Upper lobe of right lung (tissue), 1 donor: ENCODE measurements at places on chromosomes 1 and 21.

GRCh38 chr1:214901718-214902117, 180.8 kb upstream of the KCNK2 start:
- no peaks in the 10 kb centered on the region for H3K27me3 ChIP-seq
- no peak overlapping the region for H3K27ac ChIP-seq
- H3K4me3 ChIP-seq, result no peak overlapping the region
- no peak for DNase-seq

- H3K27me3 ChIP-seq, result no peaks in the 10 kb centered on the region
- H3K4me1 ChIP-seq, result peaks cover 43% of the 10 kb centered on the region
- no peak for DNase-seq
- peak overlapping the region; percentile 66 for H3K4me3 ChIP-seq
- H3K36me3 ChIP-seq, result no peaks in the 10 kb centered on the region
Observed at GRCh38 chr1:58902830-58903513, 119.1 kb upstream of the JUN start.

DNA sequence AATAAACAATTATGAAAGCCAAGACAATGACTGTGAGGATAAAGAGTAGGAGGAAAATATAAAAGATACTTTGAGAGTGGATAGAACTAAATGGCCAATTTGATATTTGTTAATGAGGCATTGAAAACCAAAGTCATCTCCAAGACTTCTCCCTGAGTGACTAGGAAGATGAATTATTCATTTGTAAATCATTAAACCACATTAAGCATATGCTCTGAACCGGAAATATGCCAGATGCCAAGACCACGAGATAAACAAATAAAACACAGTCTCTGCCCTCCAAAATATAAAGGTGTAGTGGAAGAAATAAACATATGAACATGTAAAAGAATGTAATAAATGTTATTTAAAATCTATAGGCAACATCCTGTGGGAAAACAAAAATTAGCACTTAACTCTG, 78.8 kb downstream of the MRPL39 start:
- no peaks in the 10 kb centered on the region for H3K27me3 ChIP-seq
- no peaks in the 10 kb centered on the region for H3K36me3 ChIP-seq
- H3K4me1 ChIP-seq, result no peaks in the 10 kb centered on the region
- H3K27ac ChIP-seq, result no peak overlapping the region

DNA sequence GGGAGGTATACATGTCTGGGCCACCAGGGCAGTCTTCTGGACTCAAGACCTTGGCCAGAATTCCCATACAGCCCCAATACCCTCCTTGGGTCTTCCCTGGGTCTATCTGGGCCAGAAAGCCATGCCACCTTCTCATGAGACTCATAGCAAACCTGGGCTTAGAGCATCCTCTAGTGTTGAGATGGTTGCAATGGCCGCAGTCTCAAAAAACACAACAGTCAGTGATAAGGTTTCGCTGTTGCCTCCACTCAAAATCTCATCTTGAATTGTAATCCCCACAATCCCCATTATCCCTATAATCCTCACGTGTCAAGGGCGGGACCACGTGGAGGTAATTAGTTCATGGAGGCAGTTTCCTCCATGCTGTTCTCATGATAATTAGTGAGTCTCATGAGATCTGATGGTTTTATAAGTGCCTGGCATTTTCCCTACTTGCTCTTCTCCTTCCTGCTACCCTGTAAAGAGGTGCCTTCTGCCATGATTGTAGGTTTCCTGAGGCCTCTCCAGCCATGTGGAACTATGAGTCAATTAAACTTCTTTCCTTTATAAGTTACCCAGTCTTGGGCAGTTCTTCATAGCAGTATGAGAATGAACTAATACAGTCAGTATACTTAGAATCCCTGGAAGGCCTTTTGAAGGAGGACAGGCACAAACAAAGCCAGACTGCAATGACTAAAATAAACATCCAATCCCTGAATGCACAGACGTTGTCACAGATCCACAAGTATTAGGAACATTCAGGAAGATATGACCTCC, 77.0 kb downstream of the CTH start:
- H3K36me3 ChIP-seq, result no peaks in the 10 kb centered on the region
- no peak overlapping the region for H3K4me3 ChIP-seq
- H3K27ac ChIP-seq, result no peak overlapping the region
- no peak for DNase-seq

- H3K36me3 ChIP-seq, result no peaks in the 10 kb centered on the region
- peaks cover 18% of the 10 kb centered on the region for H3K27me3 ChIP-seq
- peak within 1 kb of the TSS; percentile 70 for H3K4me3 ChIP-seq
- DNase-seq, result peak; percentile 76
Observed at GRCh38 chr1:81800695-81801650, at the start of gene ADGRL2. ADGRL2 (plus strand) TSS chr1:81800934; CDS start chr1:81836985, 36,051 bp downstream.

GRCh38 chr1:66747501-66747900, 4.8 kb upstream of the DYNLT5 start:
- no peak for DNase-seq
- H3K36me3 ChIP-seq, result no peaks in the 10 kb centered on the region
- H3K4me3 ChIP-seq, result no peak overlapping the region
- H3K4me1 ChIP-seq, result peaks cover under 1% of the 10 kb centered on the region
- H3K27me3 ChIP-seq, result no peaks in the 10 kb centered on the region

GRCh38 chr1:19044471-19044870, 88.0 kb upstream of the IFFO2 start:
- H3K4me3 ChIP-seq, result no peak overlapping the region
- no peak overlapping the region for H3K27ac ChIP-seq
- H3K27me3 ChIP-seq, result peaks cover 14% of the 10 kb centered on the region
- peak; percentile 35 for DNase-seq

GRCh38 chr1:114272593-114272992, 118.9 kb upstream of the SYT6 start:
- H3K27ac ChIP-seq, result no peak overlapping the region
- no peak overlapping the region for H3K4me3 ChIP-seq
- H3K27me3 ChIP-seq, result no peaks in the 10 kb centered on the region
- no peaks in the 10 kb centered on the region for H3K36me3 ChIP-seq
- no peaks in the 10 kb centered on the region for H3K4me1 ChIP-seq

- H3K4me3 ChIP-seq, result no peak overlapping the region
- no peaks in the 10 kb centered on the region for H3K4me1 ChIP-seq
- H3K36me3 ChIP-seq, result no peaks in the 10 kb centered on the region
- no peaks in the 10 kb centered on the region for H3K27me3 ChIP-seq
- no peak overlapping the region for H3K27ac ChIP-seq
- DNase-seq, result no peak
Observed at GRCh38 chr21:34228792-34229191, 135.0 kb upstream of the KCNE2 start.

DNA sequence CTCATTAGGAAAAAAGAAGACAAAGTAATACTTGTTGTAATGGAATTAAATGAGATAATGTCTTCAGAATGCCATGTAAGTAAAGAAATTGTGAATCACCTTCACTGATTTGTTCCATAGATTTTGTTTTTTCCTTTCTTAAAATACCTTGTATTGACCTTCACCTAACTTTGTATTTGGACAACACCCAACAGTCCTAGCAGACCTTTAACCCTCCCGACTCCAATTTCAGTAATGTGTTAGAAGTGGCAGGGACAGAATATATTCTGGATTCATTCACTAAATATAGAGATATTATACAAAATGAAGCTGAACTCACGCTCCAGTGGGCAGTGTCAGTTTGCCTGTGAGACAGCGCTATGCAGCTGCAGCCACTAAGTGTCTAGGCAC, 57.9 kb downstream of the UCK2 start:
- H3K36me3 ChIP-seq, result no peaks in the 10 kb centered on the region
- peaks cover 10% of the 10 kb centered on the region for H3K4me1 ChIP-seq
- H3K27ac ChIP-seq, result no peak overlapping the region
- no peaks in the 10 kb centered on the region for H3K27me3 ChIP-seq

- DNase-seq, result no peak
- peaks cover 6% of the 10 kb centered on the region for H3K27me3 ChIP-seq
- no peak overlapping the region for H3K4me3 ChIP-seq
Observed at GRCh38 chr1:234114648-234115307, 210.3 kb downstream of the SLC35F3 start.

GRCh38 chr1:31412205-31412604, 808 bp upstream of the SERINC2 start:
- no peaks in the 10 kb centered on the region for H3K36me3 ChIP-seq
- H3K4me3 ChIP-seq, result no peak overlapping the region
- H3K27ac ChIP-seq, result no peak overlapping the region
- no peak for DNase-seq

- no peak overlapping the region for H3K4me3 ChIP-seq
- H3K36me3 ChIP-seq, result no peaks in the 10 kb centered on the region
- H3K27ac ChIP-seq, result no peak overlapping the region
- no peaks in the 10 kb centered on the region for H3K4me1 ChIP-seq
- DNase-seq, result no peak
Observed at GRCh38 chr1:243596431-243597062, 253.5 kb downstream of the AKT3 start.

DNA sequence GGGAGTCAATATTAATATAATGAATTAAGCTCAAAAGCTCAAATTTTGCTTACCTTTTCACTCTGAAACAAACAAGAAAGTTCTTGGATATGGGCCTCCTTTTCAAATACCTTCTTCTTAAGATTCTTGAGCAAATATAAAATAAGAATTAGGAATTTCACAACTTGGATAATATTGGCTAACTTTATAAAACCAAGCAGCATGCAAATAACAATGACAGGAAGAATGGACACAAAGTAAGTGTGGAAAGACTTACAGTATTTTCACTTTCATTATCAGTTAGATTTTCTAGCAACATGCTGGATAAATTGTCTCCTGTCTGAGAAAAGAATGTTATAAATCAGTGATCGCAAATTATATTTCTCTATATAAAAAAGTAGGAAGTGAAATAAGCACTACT, 13.2 kb downstream of the ODF2L start:
- no peaks in the 10 kb centered on the region for H3K36me3 ChIP-seq
- H3K4me3 ChIP-seq, result peak overlapping the region; percentile 17
- H3K27ac ChIP-seq, result peak overlapping the region; percentile 37
- no peak for DNase-seq
- H3K4me1 ChIP-seq, result peaks cover under 1% of the 10 kb centered on the region

- no peak overlapping the region for H3K27ac ChIP-seq
- no peaks in the 10 kb centered on the region for H3K36me3 ChIP-seq
- H3K27me3 ChIP-seq, result no peaks in the 10 kb centered on the region
- no peaks in the 10 kb centered on the region for H3K4me1 ChIP-seq
Observed at GRCh38 chr1:53618500-53619366, 120.2 kb downstream of the GLIS1 start.

DNA sequence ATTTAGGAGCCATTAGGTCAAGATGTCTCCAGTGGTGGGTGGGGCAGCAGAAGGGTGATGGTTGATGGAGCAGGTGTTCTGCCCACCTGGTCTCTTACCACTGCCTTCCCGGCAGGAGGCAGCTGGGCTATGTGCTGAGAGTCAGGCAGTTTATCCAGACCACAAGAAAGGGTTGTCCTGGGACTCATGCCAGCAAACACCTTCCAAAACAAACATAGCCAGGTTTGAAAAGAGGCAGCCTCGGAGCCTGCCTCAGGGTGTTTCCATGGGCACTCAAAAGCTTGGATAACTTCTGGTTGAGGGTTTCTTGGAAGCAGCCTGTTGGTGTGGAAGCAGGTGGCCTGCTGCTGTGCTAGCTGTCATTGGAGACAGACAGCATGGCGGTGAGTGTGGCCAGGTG, 187.2 kb downstream of the PCP4 start:
- peak; percentile 90 for DNase-seq
- H3K27me3 ChIP-seq, result no peaks in the 10 kb centered on the region
- no peak overlapping the region for H3K4me3 ChIP-seq

- no peak for DNase-seq
- no peak overlapping the region for H3K27ac ChIP-seq
- H3K4me3 ChIP-seq, result no peak overlapping the region
- no peaks in the 10 kb centered on the region for H3K4me1 ChIP-seq
- no peaks in the 10 kb centered on the region for H3K36me3 ChIP-seq
- no peaks in the 10 kb centered on the region for H3K27me3 ChIP-seq
Observed at GRCh38 chr1:82724246-82724645, 923.5 kb downstream of the ADGRL2 start.

- no peaks in the 10 kb centered on the region for H3K36me3 ChIP-seq
- H3K27me3 ChIP-seq, result no peaks in the 10 kb centered on the region
- no peaks in the 10 kb centered on the region for H3K4me1 ChIP-seq
- H3K27ac ChIP-seq, result no peak overlapping the region
Observed at GRCh38 chr1:62391369-62391971, 45.4 kb upstream of the USP1 start.

DNA sequence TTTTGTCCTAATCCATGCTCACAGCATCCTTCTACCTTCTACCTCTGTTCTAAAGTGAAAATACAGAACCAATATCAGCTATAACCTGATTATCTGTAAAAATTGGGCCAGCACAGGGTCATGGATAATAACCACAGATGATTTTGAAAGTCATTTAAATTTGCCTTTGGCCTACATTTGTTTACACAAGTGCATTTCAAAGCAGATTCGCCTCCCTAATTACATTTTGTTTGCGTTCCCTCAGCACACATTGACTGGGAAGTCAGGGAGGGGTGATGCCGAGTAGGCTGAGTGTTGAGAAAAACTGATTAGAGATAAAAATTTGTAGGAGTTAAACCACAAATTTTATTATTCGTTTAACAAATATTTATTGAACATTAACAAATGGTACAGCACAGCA, 19.2 kb upstream of the RGS8 start:
- no peak overlapping the region for H3K27ac ChIP-seq
- no peaks in the 10 kb centered on the region for H3K36me3 ChIP-seq
- no peak for DNase-seq
- no peaks in the 10 kb centered on the region for H3K4me1 ChIP-seq
- H3K4me3 ChIP-seq, result no peak overlapping the region
- H3K27me3 ChIP-seq, result no peaks in the 10 kb centered on the region

DNA sequence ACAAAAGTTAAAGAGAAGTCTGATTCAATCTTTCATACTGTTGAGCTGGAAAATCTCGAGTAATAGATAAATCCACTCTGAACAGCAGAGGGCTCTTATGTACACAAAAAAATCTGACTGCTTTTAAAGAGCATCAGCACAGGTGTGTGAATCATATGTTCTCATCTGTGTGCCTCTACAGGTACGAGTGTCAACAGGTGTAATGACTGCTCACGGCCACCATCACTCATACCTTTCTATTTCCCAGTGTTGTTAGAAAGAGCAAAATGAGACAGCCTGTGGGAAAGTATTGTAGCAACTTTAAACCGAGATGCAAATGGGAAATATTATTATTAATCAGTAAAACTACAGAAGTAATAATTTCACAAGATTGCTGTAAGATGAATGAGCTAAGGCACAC, 49.0 kb upstream of the SCAF4 start:
- DNase-seq, result no peak
- no peaks in the 10 kb centered on the region for H3K4me1 ChIP-seq
- no peak overlapping the region for H3K4me3 ChIP-seq
- H3K27ac ChIP-seq, result no peak overlapping the region
- no peaks in the 10 kb centered on the region for H3K36me3 ChIP-seq

- H3K4me3 ChIP-seq, result no peak overlapping the region
- no peaks in the 10 kb centered on the region for H3K36me3 ChIP-seq
Observed at GRCh38 chr1:59332983-59333382, 36.1 kb downstream of the FGGY start.

GRCh38 chr1:117860896-117861610, 68.4 kb downstream of the GDAP2 start:
- no peak overlapping the region for H3K27ac ChIP-seq
- no peak overlapping the region for H3K4me3 ChIP-seq
- peaks cover 30% of the 10 kb centered on the region for H3K36me3 ChIP-seq
- no peak for DNase-seq
- H3K27me3 ChIP-seq, result no peaks in the 10 kb centered on the region
